ENCODE measurements at places on chromosomes 5 and 9. TPM values are rescaled to one million over a fixed set of nuclear protein-coding genes. Genes with fewer than 3 reads are reported as not detected.

INIP gene
- 36.6 TPM for total RNA-seq

CD274 gene
- 1.9 TPM for total RNA-seq

GRCh38 chr9:134894136-134894860, 13.7 kb downstream of the FCN2 start:
- no peak overlapping the region for H3K4me3 ChIP-seq
- no peak for DNase-seq
- H3K27ac ChIP-seq, result no peak overlapping the region
- H3K36me3 ChIP-seq, result no peaks in the 10 kb centered on the region
- H3K27me3 ChIP-seq, result no peaks in the 10 kb centered on the region

DNA sequence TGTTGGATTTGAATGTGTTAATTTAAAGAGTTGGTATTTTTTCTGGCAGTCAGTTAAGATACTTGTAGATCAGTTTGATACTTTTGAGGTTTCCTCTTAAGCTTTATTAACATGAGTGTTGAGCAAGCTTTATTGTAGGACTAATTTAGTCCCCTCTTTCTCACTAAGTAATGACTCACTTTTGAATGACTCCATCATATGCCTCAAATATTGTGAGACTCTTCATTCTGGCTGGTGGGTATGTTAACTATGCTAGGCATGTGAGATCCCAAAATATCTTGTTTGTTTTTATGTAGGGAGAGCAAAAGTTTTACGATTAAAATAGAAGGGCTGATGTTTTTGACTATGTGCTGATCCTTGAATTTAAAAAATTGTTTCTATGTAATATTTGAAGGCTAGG, 355.7 kb downstream of the IZUMO3 start:
- H3K4me1 ChIP-seq, result no peaks in the 10 kb centered on the region
- H3K27me3 ChIP-seq, result no peaks in the 10 kb centered on the region
- H3K4me3 ChIP-seq, result no peak overlapping the region
- H3K27ac ChIP-seq, result no peak overlapping the region

GRCh38 chr5:149134778-149135500, 6.4 kb upstream of the ABLIM3 start:
- H3K4me1 ChIP-seq, result no peaks in the 10 kb centered on the region
- H3K4me3 ChIP-seq, result no peak overlapping the region
- no peaks in the 10 kb centered on the region for H3K27me3 ChIP-seq
- H3K36me3 ChIP-seq, result no peaks in the 10 kb centered on the region

GRCh38 chr5:13189532-13189931, 755.0 kb downstream of the DNAH5 start:
- no peak for DNase-seq
- H3K27me3 ChIP-seq, result no peaks in the 10 kb centered on the region
- no peaks in the 10 kb centered on the region for H3K4me1 ChIP-seq
- H3K36me3 ChIP-seq, result no peaks in the 10 kb centered on the region

Data from prostate gland (tissue), 2 donors.